ENCODE measurements at places on chromosomes 2 and 18.

GRCh38 chr2:113977660-113978523 lies 88.0 kb downstream of the ACTR3 start:
- no peak for DNase-seq

DNA sequence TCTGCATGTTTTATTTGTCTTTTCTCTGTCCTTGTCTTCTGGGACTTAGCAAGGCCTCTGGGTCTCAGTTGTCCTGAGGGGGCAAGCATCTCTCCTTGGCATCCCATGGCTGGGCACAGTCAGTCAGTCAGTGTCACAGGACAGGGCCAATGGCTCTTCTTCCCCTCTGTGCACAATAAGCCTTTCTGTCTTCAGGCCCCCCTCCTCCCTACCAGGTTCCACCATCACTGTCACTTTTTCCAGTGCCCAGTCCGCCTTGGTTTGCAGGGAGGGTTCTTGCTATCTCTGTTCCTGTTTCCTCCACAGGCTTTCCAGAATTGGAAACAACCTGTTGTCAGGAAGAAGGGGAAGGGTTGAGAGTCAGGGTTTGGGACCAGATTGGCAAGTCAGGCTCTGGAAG lies 1.7 kb upstream of the VAMP5 start:
- no peak for DNase-seq

- DNase-seq = no peak
These were observed 101.2 kb downstream of the SETBP1 start for GRCh38 chr18:44781886-44782285.

GRCh38 chr2:241609859-241610793 lies 26.8 kb downstream of the THAP4 start:
- peak; percentile 68 for DNase-seq

DNA sequence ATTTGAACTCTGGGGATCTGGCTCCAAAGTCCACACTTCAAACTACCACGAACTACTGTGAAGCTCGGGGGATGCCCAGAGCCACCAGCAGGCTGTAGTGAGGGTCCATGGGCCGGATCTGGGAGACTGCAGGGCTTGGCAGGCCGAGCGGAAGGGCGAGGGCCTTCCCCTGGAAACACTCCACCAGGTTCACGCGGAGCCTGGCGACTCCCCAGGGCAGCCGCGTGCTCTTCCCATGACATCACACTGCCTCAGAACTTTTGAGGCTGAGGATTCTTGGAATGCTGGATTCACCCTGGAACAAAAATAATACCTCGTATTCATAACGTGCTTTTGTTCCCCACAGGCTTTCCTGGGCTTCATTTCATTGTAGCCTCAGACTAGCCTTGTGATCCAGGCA lies 201.0 kb downstream of the SMAD7 start:
- DNase-seq = no peak

DNA sequence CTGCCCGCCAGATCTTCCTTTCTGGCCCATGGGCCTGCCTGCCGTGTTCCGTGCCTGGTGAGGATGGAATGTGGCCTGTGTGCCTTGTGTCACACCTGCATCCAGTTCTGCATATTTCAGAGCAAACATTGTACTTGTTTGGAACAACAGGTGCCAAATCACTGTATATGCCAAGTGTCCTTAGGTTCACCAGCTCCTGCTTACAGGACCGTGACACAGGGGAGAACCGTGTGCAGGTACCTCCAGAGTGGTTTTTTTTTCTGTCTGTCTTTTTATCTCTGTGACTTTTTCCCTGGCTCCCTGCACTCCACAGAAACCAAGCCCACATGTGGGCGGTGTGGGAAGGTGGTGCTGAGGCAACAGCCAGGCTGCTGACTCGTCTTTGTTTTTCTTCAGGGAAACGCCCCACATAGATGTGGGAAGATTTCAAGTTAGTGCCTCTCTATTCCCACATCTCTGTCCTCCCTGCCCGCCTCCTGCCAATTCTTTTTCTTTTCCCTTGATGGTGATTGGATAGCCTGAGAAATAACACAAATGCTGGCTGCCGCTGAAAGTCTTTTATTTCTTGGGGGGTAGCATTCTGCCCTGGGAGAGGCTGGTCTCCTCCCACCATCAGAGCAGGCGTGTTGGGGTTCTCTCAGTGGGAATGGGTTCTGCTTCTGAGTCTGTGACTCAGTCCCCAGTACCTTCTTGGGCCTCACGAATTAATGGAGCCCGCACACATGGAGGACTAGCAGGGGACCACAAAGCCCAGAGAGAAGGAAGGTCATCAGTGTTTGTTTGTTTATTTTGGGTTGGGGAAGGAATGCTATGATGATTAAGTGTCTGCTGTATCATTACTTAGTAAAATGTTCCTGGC lies 21.4 kb downstream of the GRHL1 start:
- DNase-seq = no peak

- DNase-seq = no peak
These were observed 184.5 kb upstream of the MSH6 start for GRCh38 chr2:47598476-47598875.

DNA sequence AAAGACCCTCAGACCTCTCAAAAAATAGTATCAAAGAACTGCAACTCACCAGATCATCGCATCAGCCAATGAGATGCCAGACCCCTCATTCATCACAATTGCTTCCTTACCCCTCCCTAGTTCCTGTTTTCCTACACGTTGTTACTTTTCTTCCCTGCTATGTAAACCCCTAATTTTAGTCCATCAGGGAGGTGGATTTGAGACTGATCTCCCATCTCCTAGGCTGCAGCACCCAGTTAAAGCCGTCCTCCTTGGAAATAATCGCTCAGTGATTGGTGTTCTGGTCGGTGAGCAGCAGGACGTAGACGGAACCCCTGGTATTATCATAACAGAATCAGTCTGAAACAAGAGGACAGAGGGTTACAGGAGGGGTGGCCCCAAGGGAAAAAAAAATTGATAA lies 44.0 kb upstream of the MAP4K4 start:
- DNase-seq = no peak

GRCh38 chr2:155080373-155080772 lies 381.9 kb downstream of the KCNJ3 start:
- no peak for DNase-seq

DNA sequence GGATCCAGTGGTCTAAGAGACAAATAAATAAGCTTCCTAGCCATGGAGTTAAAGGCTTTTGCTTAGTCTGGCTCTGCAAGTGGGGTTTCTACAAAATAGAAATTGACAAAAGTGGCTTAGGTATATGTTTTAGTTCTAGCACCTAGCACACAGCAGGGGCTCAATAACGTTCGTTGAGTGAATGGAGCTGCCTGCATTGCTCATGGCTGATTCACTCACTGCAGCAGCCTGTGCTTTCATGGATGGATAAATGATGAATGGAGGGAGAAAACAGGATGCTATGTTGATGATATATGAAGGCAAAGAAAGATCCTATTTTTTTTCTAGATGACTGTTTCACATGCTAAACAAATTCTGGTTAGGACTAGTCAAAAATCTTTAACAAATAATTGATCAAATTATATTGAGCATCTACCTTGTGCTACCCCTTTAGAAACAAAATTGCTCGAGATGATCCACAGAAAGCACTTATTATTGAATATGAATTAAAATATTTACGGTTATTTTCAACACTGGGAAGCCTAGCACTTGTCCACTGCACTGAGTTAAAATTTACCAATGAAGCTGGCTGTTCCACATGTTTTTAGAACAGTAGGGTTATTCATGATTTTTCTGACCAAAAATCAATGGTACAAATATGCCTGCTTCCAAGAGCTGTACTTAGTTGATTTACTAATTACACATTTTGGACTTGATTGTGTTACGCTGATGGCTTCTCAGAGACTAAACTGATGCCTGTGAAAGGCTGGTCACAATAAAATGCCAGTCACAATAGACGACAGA lies 39.6 kb downstream of the HDHD2 start:
- DNase-seq = no peak

DNA sequence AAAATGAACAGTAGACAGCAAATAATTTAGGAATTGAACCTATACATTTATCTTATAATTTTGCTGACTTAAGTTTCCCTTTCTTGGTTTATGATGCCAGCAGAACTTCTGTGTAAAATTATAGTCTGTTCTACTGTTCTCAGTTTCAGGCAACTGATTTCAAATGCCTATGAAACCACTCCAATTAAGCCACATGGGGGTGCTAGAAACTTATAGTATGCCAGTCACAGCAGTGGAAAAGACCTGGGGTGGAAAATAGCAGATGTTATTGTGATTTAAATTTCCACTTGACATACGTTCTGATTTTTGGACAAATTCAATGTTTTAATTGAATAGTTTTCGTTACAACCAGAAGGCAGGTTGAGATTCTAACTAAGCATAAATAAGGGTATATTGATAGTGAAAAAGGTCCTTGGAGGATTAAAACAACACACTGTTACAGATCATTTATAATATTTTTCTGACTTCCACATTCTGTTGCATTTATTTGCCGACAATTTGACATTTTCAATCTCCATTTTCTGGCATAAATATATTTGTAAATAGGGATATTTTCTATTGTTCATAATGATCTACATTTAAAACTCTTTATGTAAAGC lies 61.4 kb downstream of the CPS1 start:
- peak; percentile 43 for DNase-seq

DNA sequence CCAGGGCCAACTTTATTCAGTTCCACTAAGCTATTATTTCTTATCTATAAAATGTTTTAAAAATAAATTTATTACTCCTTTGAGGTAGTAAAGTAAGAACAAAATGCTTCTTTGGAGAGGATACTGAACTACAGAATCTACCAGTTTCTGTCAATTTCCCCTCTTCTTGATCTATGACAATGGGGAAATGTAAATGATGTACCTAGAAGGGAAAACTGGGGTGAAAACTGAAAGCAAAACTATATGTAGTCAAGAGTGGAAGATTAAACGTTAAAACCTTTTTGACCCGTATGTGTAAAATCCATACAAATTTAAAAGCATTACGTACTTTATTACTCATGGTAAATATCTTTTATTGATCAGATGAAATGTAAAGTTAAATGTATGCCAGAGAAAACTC lies 1287.8 kb upstream of the TMEFF2 start:
- DNase-seq = no peak

GRCh38 chr2:10234409-10235094 lies 68.2 kb upstream of the HPCAL1 start:
- no peak for DNase-seq

DNA sequence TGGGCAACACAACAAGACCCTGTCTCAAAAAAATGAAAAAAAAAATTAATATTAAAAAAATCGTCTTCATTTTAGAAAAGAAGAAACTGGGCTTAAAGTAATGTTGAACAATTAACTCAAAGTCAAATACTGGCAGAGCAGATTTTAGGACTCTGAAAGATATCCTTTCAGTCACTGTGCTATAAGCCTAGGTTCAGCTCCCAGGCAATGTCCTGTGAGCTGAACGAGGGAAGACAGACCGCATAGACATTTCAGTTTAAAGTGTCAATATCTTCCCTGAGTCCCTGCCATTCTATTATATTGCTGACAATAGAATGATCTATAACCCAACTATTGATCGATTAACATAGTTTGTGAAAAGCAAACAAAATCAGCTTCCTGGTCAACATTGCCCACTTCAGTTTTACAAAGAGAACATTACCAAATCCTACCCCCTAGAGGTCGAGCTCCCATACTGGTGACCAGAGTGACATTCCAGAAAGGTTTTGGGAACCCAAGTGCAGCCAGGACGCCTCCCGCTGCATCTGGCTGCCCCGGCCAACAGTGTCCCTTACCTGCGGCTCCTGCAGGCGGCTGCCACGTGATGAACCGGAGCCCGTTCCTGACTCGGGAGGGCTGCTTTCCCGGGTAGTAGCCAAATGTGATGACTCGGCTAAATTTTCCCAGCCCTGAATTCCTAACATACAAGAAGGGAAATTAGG lies 639 bp downstream of the MRO start:
- DNase-seq = no peak

GRCh38 chr18:22563164-22563583 lies 145.5 kb upstream of the CTAGE1 start:
- no peak for DNase-seq

GRCh38 chr2:207828361-207829057 lies 58.8 kb upstream of the FZD5 start:
- DNase-seq = no peak

DNA sequence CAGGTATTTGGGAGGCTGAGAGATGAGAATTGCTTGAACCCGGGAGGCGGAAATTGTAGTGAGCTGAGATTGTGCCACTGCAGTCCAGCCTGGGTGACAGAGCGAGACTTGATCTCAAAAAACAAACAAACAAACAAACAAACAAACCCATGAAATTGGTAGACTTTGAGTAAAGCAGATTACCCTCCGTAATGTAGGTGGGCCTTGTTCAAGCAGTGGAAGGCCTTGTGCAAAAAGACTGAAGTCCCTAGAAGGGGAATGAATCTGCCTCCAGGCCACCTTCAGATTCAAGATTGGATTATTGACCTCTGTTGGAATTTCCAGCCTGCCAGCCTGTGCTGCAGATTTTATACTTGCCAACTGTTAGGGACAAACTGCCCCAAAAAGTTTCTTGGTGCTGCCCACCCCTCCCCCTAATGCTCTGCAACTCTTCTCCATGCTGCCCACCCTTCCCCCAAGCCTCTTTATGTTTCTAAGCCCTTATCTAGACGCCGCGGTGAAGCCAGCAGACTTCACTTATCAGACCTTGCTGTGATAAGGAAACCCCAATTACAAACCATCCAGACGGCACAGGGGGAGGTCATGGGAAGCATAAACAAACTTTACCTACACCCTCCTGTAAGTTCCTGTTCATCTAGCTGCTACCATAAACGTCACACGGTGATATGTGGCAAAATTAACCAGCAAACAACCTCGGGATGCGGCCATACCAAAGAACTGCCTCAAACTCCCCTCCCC lies 17.0 kb downstream of the CYP27A1 start:
- no peak for DNase-seq

DNA sequence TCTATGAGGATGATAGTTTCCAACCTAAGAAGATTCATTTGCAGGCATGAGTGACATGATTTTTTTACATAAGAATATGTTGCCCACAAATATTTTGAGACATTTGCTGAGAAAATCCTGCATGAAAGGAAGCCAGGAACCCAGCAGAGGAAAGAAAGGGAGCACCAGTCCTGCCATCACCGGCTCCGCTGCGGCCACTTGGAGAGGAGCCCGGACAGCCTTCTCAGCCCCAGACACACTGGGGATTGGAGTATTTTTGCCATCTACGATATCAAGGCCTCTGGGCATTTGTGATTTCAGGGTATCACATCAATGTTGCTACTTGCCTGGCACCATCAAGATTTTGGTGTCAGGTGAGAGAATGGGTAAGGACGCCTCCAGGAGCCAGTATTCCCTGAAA lies 228.3 kb downstream of the PTGR3 start:
- DNase-seq = no peak

GRCh38 chr2:25808006-25808383 lies 70.3 kb downstream of the ASXL2 start:
- DNase-seq = no peak

GRCh38 chr2:54528311-54528955 lies 72.3 kb downstream of the SPTBN1 start:
- DNase-seq = no peak

DNA sequence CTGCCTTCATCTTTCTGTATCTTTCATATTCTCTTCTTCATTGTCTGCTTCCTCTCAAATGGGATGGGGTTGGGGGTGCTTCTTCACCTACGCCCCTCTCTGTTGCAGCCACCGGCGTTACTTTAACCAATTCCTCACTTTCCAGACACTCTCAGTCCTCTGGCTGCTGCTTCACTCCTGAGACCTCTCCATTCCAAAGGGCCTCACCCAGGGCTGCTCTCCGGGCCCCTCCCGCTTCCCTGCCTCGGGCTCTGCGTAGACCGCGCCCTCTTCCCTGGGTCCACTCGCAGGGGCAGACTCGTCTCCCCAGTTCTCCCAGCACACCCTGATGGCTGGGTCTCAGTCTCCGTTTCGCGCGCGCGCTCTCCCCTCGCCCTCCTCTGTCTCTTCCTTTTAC lies 926 bp downstream of the SERPINB8 start:
- DNase-seq = no peak
